ENCODE measurements at places on chromosomes 1 and 21.

DNA sequence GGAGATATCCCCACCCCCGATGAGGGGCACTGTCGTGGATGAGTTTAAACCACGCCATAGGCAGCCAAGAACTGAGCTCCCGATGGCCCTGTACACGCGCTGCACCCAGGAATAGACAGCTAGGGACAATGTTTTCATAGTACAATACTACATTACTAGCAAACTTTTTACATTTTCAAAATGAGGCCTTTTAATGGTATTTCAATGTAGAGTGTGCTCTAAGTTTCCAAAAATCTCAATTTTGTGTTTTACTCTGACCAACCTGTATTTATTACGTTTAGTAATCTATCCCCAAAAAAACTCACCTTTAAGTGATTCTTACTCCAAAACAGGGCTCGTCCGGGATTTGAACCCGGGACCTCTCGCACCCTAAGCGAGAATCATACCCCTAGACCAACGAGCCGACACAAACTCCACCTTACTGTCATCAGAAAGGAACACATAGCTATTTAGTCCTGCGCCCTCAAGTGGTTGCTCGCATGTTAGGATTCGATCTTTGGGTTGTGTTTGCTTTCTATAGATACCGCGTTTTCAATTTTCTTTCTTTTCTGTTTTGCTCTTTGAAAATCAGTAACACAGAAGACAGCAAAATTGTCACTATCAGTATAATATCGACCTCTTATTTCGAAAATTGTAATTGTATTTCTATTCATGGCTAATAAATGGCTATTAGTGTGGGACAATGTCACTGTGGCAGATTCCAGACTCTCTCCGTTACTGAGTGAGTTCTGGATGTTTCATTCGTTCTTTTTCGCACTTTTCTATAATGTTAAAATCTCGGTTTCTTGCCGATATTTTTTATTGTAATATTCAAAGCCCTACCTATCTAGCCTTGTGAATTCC, 6.4 kb upstream of the MPZL1 start:
- peak; percentile 94 for DNase-seq

- DNase-seq = peak; percentile 76
Measured at GRCh38 chr1:44294588-44295007, 60.5 kb downstream of the ERI3 start.

GRCh38 chr1:53365437-53366063, 37.7 kb upstream of the LRP8 start:
- no peak for DNase-seq

- DNase-seq = no peak
Measured at GRCh38 chr1:8628606-8629005, 188.8 kb downstream of the RERE start.

- DNase-seq = no peak
Measured at GRCh38 chr1:159880430-159880829, 18.0 kb upstream of the VSIG8 start.

GRCh38 chr1:87202922-87203655, 125.6 kb upstream of the LMO4 start:
- DNase-seq = no peak

DNA sequence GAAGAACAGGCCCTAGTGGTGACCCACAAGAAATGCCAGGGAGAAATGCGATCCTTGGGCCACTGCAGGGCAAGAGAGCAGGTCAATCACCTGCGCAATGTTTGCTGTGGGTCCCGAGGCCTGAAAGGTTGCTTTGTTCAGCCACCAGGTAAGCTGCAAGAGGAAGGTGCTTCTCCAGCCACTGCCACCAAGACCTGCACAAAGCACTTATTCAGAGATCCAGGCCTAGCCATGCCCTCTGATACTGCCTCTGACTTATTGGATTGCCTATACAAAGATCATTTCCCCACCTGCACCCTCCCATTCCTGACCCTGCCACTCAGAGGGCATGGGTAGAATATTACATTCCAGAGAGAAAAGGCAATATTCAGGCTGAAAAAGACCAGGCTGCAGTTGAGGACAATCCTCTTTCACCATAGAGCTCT, 349.4 kb upstream of the NFIA start:
- no peak for DNase-seq

DNA sequence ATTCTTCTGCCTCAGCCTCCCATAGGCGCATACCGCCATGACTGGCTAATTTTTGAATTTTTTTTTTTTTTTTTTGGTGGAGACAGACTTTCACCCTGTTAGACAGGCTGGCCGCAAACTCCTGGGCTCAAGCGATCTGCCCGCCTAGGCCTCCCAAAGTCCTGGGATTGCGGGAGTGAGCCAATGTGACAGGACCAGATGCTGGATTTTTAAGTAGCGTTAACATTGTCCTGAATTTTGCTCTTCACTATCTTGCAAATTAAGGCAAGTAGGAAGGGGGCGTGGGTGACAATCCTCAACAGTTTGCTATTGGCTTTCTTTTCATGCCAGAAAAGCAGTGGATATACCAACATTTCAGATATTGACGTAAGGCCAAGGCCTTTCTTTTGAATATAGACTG, 49.7 kb upstream of the TSNAX start:
- DNase-seq = no peak

GRCh38 chr1:25099343-25099951, 132.9 kb downstream of the SYF2 start:
- peak; percentile 21 for DNase-seq

GRCh38 chr1:200262326-200262965, 147.4 kb downstream of the ZNF281 start:
- no peak for DNase-seq

DNA sequence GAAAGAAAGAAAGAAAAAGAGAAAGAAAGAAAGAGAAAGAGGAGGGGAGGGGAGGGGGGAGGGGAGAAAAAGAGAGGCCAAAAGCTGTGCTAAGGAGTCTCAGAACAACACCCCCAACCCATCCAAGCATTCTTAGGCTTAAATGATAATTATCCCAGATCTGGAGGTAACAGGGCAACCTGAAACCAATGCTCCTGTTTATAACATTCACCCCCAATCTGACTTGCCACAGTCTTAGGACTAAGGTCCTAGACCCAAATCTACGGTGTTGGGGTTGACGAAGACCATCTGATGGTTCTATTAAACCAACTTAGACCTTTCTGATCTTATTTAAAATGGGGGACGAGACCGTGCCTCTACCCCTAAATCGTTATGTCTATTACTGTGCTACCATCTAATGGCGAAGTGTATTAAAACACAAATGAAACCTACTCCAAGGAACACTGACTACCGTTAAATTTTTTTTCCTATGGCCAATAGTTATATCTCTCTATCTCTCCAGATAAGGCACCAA, 119.3 kb upstream of the CDC42BPA start:
- DNase-seq = no peak

GRCh38 chr21:31460980-31461379, 116.9 kb upstream of the TIAM1 start:
- no peak for DNase-seq

GRCh38 chr1:64186898-64187280, 16.5 kb upstream of the UBE2U start:
- DNase-seq = no peak

DNA sequence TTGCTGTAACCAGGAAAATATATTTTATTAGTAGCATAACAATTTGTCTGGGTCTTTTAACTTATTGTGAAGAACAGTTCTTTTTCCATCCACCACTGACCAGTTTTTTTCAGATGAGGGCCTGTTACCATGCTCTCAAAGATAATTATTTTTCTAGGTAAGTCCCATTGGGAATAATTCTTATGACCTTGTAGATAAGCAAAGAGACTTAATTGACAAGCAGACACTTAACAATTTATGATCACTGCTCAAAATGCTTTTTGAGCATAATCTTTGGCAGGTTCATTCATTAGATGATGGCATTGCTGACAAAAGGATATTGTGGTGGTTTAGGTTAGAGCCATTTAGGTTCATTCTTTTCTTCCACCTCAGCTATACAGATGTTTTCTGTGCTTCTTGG, 6.6 kb downstream of the SNX27 start:
- DNase-seq = no peak

Data from colonic mucosa (tissue), 4 donors.